ENCODE measurements at places on chromosomes 13 and 19.
A peak's percentile ranks its signal among the peaks of the same experiment; 100 is the strongest.

GRCh38 chr13:107118506-107118905 lies 550.6 kb upstream of the ARGLU1 start:
- no peak for DNase-seq

DNA sequence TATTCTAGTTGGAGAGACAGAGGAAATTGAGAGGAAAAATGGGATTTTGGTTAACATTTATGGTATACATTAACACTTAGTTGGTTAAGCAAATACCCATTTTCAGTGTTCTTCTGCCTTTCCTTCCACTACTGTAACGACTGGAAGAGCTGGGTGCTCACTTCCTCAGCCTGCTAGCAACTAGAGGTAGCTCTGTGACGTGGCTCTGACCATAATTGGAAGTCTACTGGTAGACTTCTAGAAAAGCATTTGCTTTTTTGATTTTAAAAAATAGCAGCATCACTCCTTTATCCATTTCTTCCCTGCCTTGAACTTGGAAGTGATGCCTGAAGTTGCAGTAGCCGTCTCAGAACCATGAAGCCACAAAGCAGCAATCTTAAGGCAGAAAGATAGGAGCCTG lies 15.9 kb downstream of the NHLRC3 start:
- no peak for DNase-seq

DNA sequence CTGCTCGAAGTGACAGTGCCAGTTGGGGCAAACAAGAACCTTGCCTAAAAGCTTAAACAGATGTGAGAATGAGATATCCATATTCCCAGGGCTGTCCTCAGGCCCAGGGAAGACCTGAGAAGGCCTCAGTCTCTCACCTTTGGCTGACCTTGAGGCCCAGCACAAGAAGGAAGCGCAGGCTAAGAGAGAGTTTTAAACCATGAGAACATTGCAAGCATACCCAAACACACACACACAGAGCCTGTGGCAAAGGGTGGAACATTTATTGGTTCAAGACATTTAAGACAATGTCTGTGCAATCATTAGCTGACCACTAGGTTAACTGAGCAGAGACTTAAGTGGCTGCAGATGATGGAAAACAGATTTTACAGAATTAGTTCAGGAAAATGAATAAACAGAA lies 248.2 kb downstream of the NBEA start:
- DNase-seq: peak; percentile 87

DNA sequence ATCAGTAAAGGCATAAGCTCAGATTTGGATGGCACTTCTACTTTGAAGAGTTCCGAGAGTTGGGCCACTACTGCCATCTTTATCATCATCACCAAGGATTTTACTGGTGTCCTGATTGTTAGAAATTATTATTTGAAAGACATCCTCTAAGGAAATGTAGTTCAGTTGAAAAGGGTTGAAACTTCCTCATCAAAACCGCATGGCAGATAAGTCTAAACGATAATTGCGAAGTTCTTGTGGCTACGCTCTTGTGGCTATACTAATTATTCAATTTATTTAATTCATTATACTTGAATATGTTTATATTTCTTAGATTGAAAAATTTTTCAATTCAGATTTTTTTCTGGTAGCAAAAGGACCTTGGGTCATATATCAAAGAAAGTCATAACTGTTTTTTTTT lies 22.4 kb downstream of the TNFRSF19 start:
- no peak for DNase-seq

GRCh38 chr19:30690935-30691818 lies 319.0 kb downstream of the ZNF536 start:
- DNase-seq: no peak

GRCh38 chr13:98717256-98717655 lies 35.2 kb downstream of the SLC15A1 start:
- DNase-seq: no peak

GRCh38 chr19:39867952-39868351 lies 21.8 kb upstream of the FBL start:
- DNase-seq: no peak

DNA sequence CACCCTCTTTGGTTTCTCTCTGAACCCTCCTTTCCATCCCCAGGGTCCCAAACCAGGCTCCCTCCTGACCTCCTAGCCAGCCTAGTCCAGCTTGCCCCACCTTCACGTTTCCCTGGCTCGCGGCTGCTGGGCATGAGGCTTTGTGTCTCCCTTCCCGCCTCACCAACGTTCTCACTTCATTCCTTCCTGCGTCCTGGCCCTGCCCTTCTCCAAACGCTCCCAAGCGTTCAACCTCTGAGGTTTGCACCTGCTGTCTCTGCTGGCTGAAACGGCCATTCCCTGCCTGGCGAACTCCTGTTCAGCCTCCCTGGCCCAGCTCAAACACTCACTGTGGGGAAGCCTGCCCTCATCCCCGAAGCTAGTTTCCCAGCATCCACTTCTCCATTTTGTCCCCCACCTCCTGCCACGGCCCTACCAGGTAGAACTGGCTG lies 12.4 kb downstream of the EPS8L1 start:
- DNase-seq: no peak

- no peak for DNase-seq
These were observed 152.3 kb downstream of the DLEU7 start for GRCh38 chr13:50691176-50691680.

DNA sequence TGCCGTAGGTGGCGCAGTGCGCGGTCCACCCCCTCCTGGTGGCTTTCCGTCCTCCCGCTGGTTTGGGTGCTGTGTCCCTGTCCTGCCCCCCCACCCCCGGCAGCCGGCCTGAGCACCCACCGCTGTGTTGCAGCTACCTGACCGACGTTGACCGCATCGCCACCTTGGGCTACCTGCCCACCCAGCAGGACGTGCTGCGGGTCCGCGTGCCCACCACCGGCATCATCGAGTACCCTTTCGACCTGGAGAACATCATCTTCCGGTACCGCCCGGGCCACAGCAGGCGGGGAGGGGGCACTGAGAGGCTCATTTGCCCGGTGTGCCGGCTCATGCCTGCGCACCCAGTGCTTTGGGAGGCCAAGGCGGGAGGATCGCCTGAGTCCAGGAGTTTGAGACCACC lies 20.6 kb downstream of the GNA11 start:
- DNase-seq: no peak

- DNase-seq: no peak
These were observed 46.5 kb downstream of the RCBTB2 start for GRCh38 chr13:48486362-48486761.

- DNase-seq: no peak
These were observed at the start of gene TUBA3C for GRCh38 chr13:19181621-19182485. TSS of gene TUBA3C (minus strand) at chr13:19181824. CDS start at chr13:19181747, 77 bp downstream.

GRCh38 chr13:20666948-20667347 lies 36.6 kb upstream of the IL17D start:
- DNase-seq: no peak

DNA sequence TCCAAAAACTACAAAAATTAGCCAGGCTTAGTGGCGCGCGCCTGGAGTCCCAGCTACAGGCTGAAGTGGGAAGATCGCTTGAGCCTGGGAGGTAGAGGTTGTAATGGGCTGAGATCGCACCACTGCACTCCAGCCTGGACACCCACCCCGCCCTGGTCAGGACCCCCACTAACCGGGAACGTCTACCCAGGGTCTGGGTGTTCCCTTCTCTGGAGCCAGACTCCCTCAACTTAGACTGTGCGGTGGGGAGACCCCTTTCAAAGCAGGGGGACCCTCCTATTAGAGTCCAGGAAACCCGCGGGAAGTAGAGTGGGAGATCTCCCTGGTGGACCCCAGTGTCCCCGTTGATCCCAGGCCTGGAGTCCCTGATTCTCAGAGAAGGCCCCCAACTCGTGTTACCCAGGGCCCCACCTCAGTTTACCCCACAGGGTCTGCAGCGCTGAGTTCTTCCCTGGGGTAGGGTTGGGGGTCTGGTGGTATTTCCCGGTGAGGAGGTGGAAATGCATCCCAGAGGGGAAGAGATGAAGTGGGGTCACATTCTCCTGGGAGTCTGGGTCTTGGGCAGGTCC lies 6.1 kb upstream of the ARRDC2 start:
- DNase-seq: no peak

GRCh38 chr13:97914540-97914939 lies 38.9 kb upstream of the IPO5 start:
- peak; percentile 84 for DNase-seq

- DNase-seq: no peak
These were observed 40.9 kb downstream of the GJA3 start for GRCh38 chr13:20119960-20120359.

GRCh38 chr13:43278127-43278526 lies 254.7 kb downstream of the DNAJC15 start:
- DNase-seq: no peak

GRCh38 chr13:102697929-102698648 lies 3.2 kb upstream of the METTL21C start:
- no peak for DNase-seq

DNA sequence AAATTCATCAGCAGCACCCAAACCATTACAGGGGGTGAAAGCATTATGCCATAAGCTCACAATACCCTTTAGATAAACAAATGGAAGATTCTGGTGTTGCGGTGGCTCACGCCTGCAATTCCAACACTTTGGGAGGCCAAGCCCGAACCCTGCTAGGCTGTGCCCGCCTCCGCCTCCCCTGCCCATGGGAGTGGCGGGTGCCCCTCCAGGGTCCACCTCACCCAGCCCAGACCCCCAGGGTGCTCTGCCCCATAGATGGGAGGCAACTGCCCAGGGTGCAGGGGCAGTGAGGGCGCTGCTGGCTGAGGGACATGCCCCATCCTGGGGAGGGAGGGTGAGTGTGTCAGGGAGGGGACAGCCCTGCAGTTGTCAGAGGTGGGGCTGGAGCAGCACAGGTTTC lies 10.0 kb upstream of the SIGLECL1 start:
- no peak for DNase-seq

- DNase-seq: no peak
These were observed 38.1 kb upstream of the RGCC start for GRCh38 chr13:41419206-41419605.

GRCh38 chr19:40553885-40554857 lies 22.5 kb upstream of the SHKBP1 start:
- no peak for DNase-seq

DNA sequence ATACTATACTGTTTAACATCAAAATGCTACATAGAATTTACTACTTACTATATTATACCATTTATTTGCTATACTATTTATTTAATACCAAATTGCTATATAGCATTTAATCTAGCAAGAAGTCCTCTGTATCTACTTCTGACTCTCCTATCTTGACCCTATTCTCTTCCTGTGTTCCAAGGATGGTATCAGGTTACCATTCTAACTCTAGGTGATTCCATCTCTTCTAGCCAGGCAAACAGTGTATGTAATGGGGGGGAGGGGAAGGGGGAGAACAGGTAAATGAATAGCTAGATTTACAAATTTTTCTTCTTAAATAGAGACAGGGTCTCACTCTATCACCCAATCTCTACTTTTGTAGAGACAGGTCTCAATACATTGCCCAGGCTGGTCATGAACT lies 200.3 kb downstream of the DIAPH3 start:
- DNase-seq: no peak

DNA sequence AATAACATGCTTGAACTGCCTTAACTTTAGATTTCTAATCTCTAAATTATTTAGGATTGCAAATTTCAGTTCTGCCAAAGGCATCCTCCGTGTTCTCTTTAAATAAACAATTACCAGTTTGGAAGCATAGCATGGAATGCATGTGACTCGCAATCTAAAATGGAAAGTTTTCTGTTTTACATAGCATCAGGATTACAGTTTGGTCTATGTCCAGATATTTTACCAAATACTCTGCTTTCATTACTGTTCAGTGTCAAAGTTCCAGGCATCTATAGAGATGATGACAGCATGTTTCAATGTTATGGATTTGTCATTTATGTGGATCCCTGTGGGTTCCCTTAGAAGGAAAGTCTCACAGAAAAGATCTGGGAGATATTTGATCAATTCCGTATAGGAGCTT lies 16.8 kb downstream of the FLT1 start:
- DNase-seq: peak; percentile 57

DNA sequence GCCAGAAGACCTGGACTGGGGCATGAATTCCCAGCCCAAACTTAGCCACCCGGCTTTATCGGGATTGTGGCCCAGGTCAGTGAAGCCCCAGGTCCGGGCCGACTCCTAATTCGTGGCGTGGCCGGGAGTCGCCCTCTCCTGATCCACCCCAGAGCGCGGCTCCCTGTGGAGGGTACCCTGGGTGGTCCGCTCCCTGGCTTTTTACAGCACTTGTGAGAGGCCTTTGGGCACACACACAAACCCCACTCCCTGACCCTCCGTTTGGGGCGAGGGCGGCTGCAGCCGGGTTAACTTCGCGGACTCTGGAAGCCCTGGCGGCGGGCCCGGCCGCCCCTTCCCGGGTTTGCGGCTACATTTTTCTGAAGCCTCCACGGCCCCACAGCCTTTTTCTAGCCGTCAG lies 56.4 kb downstream of the ZNF568 start:
- no peak for DNase-seq

- no peak for DNase-seq
These were observed 793.6 kb downstream of the UQCRFS1 start for GRCh38 chr19:28419312-28419711.

GRCh38 chr19:45283443-45284033 lies 32.5 kb downstream of the MARK4 start:
- DNase-seq: no peak

- no peak for DNase-seq
These were observed 23.0 kb downstream of the PIN1 start for GRCh38 chr19:9857920-9858746.

- DNase-seq: no peak
These were observed 16.5 kb downstream of the ARHGEF7 start for GRCh38 chr13:111131611-111132010.

GRCh38 chr19:6738787-6739389 lies 592 bp upstream of the TRIP10 start:
- no peak for DNase-seq

DNA sequence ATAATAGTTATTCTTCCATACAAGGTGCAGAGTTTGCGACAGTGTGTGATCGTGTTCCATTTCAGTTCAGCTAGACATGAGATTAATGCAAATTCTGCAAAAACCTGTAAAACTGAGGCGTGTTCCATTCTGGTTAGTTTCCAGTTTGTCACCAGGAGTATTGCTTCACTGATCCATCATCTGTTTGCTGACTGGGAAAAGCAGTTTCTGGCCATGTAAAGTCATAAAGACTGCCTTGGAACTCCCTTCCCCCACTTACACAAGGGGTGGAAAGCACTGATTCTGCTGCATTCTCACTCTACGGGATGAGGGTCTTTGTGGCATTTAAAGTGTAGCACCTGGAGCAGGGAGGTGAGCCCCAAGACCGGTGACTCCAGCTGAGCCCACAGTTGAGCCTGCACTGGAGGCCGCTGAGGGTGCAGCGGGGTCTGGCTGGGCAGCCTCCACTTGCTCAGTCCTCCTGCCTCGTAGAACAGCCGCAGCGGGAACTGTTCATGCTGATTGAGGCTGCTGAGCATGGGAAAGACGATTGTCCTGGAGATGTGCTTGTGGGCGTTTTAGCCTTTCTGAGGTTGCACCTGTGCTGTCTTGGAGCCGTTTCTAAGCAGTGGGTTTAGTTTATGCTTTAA lies 2.0 kb downstream of the ZNF57 start:
- DNase-seq: no peak

Data from AG10803 (cell line).